ENCODE measurements at places on chromosomes 2 and 18. TPM values are rescaled to one million over a fixed set of nuclear protein-coding genes. Genes with fewer than 3 reads are reported as not detected.

Gene BUB1
- 12.2 TPM for total RNA-seq

Gene NPC1
- 24.7 TPM for total RNA-seq

Gene SIGLEC15
- total RNA-seq = not detected

Gene RNF125
- 0.09 TPM for total RNA-seq

Gene TUBA4B
- not detected for total RNA-seq

Gene ANKRD30BL
- not detected for total RNA-seq

Gene CFC1
- total RNA-seq = not detected

Gene EMX1
- not detected for total RNA-seq

Gene ZNF638
- 133 TPM for total RNA-seq

Gene CD302
- total RNA-seq = 6.2 TPM

Measured in endothelial cell of coronary artery (primary cell).